ENCODE measurements at places on chromosomes 4 and X. TPM values are rescaled to one million over a fixed set of nuclear protein-coding genes. Genes with fewer than 3 reads are reported as not detected.

GPR34 gene
- not detected for total RNA-seq

TCEAL2 gene
- not detected for total RNA-seq

SLITRK2 gene
- total RNA-seq = not detected

DGAT2L6 gene
- not detected for total RNA-seq

CT45A10 gene
- not detected for total RNA-seq

TLR2 gene
- 2.1 TPM for total RNA-seq

GRIA2 gene
- total RNA-seq = not detected

All from nasal cavity respiratory epithelium epithelial cell of viscerocranial mucosa (primary cell).